CD4-positive, alpha-beta T cell treated with Interleukin-4 for 4 hours (primary cell): ENCODE measurements at places on chromosomes 16 and 17.

DNA sequence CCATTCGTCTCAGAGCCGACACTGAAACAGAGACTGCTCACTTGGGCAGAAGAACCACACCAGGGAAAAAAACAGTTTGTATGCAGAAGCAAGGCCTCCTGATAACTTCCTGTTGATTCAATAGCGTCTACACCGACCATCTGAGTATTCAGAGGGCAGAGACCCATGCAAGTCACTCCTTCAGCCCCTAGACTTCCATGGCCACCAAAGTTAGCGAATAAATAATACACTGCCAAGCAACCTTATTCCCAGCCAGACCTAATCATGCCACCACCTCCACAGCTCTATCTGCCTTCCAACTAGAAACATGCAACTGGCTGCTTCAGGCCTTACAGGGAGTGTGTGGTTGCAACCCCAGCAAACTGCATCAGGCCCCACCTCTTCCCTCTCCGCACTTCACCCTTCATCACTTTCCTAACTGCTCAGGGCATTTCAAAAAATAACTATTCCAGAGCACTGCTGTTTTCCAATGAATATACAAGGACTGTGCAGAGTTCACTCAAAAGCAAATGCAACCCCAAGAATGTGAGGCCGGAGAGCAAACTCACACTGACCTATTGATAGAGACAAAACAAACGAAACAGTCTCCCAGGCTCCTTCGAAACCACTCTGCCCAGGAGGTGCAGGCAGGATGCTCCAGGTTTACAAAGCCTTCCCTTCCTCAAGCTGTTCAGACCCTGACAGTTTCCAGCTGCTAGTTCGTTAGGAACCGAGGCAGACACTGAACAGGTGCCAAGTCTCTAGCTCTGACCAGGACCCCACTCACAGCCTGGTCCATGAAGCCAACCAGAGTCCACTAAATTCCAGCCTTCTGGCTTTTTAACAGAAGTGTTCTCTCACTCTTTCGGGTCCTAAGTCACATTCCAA is 3.6 kb downstream of the USP7 start:
- DNase-seq = peak; percentile 47

DNA sequence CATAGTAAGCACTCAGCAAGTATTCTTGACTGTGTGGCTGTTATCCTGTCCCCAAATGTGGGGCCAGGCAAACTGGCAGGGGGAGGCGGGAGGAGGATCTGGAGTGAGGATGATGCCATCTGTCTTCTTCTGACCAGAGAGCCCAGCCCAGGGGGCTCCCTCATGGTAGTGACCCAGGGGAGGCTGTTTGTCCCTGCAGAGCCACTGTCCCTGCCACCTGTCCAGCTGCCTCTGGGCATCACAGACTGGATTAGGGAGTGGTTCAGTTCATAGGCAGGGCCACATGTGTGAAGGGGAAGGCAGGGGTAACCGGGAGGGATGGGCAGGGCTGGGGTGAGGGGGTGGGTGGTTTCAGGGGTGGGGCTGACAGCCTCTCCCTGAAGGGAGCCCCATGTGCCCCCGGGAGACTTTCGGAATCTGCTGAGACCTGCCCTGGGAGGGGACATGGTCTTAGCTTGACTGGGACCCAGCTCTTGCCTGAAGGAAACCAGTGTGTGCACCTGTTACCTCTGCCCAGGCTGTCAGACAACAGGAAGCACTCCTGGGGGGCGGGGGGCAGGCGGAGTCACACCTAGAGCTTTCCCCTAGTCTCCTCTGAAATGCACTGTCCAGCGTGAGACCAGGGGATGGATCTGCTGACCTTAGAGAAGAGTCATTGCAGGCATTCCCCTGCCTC is 15.2 kb downstream of the ARHGAP23 start:
- no peak for DNase-seq

DNA sequence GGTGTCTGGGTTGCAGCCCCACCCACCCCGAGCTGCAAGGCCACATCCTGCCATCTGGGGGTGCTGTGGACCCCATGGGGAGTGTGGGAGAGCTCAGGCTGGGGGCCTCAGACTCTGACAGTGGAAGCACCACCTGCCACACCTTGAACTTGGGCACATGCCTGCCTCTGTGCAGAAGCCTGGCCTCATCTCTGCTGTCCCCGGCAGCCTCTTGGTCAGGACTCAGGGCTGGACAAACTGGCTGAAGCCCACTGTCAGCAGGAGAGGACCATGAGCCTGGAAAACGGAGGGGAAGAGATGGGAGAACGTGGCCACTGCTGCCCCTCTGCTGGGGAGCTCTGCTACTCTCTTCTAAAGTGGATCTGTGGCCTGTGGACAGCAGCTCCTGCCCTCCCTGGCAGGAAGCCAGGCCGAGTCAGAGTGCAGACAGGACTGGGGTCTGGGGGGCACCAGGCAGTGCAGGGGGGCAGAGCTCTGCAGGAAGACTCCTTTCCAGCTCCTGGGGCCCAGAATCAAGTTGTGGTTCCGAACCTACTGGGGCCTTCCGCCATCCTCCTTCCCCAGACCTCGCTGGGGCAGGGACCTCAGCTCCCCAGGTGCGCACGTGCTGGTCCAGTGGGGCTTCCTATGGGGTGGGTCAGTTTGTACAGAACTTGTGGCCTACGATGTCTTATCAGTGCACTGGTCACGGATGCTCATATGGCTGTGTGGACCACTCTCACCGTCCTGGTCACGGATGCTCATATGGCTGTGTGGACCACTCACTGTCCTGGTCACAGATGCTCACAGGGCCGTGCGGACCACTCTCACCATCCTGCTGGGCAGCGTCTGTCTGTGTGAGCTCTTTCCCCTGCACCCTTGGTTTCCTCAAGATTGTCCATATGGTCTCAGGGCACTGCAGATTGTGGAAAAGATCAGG is 207.7 kb downstream of the LAT start:
- no peak for DNase-seq

DNA sequence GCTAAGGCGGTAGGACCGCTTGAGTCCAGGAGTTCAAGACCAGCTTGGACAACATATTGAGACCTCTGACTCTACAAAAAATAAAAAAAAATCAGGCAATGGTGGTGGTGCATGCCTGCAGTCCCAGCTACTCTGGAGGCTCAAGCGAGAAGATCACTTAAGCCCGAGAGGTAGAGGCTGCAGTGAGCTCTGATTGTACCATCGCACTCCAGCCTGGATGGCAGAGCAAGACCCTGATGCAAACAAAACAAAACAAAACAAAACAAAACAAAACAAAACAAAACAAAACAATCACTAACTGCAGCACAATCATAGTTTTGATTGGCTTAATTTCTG is 2.5 kb upstream of the BANP start:
- no peak for DNase-seq

DNA sequence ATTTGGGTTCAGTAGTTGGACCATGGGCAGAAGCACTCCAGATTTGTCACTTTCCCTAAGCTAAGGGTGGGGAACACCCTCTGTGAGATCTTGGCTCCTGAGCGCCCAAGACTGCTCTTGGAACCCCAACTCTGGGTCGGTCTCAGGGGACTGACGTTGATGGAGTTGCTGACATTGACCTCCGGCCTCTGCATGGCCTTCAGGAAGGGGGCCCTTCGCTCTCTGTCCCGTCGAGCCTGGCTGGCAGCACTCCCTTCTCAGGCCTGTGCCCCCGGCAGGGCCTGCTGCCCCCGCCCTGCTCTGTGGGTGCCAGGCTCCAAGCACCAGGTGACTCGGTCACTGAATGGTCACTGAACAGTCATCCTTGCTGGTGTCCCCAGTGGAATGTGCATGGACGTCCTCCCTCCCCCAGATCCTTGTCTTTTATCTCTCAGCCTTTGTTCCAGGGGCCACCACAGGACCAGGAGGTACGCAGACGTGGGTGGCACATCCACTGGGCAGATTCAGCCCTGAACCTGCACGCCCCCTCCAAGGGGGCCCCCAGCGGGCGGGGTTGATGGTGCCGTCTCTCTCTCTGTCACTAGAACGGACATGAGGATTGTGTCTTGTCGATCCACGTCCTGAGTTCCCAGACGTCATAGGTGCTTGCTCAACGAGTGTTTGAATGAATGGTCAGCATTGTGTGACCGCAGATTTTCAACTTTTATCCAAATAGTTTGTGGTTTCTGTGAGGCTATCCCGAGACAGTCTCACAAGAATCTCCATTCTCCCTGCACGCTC is 314.5 kb downstream of the SEC14L1 start:
- no peak for DNase-seq

DNA sequence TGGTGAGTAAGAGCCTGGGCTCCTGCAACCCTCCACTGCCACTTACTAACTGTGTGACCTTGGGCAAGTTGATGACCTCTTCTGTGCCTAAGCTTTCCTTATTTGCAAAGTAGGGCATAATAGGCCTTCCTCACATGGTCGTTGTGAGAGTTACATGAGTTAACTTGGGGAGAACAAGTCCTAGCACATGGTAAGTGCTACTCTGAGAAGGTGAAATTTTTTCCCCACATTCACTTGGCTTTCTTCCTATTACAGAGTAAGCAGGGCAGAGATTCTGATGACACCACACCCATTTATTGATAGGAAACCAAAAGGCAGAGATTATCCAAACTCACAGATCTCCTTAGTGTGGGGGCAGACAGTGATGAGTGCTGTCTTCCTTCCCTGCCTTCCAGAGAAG is 1.6 kb downstream of the KCNH4 start:
- DNase-seq = no peak

GRCh38 chr17:51668155-51668962 is 408.0 kb downstream of the UTP18 start:
- no peak for DNase-seq

DNA sequence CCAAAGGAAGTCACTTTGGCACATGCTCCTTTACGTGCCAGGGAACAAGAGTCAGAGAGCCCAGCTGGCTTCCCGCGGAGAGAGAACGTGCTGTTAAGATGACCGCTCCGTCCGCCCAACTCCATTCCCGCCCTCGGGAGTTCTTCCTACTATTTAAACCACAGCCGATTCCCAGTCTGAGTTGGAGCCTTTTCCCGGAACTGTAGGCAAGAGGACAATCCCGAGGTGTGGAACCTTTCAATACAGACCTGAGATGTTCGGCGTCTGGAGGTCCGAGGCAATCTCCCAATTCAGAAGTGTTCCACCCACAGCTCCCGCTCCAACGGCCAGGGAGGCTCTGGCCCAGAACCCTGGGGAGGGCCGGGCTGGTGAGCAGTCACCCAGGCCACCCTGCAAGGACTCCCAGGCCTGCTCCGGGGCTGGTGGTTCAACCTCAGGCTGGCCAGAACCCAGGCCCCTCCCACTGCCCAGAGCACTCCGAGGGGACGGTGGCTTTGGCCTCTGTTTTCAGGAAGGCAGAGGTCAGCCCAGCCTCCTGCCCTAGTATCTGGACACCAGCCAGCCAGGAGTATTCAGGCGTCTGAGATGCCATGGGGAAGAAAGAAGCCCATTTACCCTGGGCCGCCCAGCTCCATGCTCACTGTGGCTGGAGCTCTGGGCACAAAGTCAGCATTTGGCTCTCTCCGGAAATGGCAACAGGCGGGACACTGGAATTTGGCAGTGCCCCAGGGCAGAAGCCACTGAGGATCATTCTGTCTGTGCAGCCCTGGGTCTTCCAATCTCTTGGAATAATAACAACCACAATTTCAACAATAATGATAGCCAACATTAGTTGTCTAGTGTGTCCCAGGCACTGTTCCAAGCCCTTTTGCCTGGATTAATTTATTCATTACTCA is 21.4 kb downstream of the EMP2 start:
- DNase-seq = no peak

- DNase-seq = no peak
These were observed 2.0 kb upstream of the TOP2A start for GRCh38 chr17:40419559-40420331.

- no peak for DNase-seq
These were observed 74.9 kb upstream of the BCAR1 start for GRCh38 chr16:75326333-75326732.

GRCh38 chr16:60810250-60810649 is 1226.0 kb downstream of the CDH8 start:
- DNase-seq = no peak

DNA sequence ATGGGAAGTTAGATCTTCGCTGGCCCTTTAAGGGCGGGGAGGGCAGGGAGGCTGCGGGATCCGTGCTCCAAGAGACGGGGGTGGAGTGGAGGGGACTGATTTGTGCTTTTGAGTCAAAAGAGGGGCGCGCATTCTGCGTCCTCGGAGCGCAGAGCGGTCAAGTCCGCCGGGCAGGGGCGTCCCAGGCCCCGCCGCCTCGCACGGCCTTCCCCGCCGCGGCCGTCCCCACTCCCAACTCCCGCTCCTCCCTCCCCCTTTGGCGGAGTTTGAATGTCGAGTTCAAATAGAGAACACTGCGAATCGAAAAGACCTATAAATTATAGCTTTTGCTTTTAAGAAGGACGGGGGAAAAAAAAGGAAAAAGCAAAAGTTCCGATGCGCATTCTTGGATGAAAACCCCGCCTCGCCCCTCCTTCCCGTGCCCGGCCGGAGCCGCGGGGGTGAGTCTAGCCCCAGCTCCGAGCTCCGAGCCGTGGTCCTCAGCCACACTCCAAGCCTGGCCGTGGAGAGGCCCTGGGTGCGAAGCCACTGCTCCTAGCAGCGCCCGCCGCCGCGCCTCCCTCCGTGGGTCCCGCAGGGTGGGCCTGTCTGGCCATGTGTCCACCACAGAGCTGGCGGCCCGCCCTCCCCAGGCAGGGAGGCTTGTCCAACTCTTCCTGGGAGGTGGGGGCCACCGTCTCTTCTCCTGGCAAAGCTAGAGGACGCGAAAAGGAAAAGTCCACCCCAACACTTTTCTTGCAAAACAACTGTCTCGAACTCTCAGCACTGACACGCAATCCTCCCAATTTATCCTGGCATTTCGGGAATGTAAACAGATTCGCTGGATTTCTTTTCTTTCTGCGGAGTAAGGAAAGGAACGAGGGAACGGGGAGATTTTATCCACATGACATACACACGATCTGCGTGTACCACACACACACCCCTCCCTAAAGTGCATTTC is 3.6 kb downstream of the CBX8 start:
- no peak for DNase-seq

- DNase-seq = no peak
These were observed 126.1 kb upstream of the PLCG2 start for GRCh38 chr16:81652798-81653505.

- DNase-seq = no peak
These were observed 14.8 kb downstream of the VAC14 start for GRCh38 chr16:70786020-70786755.

DNA sequence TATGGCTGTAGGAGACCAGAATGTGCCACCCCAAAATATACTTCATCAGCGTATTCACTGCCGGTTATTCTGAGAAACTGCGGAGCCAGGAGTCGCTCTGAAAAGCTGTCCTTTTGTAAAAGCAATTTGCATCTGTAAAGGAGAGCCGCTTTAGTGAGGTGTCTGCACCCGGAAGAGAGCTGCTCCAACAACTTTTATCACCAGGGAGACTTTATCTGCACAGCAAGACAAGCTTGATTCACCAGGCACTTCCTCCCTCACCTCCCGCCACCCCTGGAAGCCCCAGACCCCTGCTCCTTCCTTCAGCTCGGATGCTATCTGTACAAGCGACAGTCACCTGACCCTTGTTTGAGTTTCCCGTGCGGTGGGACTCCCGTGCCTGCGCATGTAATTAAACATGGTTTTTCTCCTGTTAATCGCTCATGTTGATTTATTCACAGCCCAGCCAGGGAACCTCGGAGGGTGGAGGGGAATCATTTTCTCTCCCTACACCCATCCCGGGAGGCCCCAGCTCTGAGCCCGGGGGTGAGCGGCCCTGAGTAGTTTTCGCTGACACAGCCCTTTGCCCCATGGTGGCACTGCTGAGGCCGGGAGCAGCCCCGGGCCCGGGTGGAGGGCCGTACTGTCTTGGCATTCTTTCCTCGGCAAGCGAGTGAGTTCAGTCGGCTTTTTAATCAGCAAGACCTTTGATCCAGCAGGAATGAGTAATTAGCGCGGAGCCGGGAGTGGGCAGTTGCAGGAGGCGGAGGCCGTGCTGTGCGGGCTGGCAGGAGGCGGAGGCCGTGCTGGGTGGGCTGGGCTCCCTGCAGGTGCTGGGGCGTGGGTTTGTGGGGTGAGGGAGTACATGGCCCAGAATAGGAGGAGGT is 222.7 kb upstream of the CIBAR2 start:
- DNase-seq = no peak

- DNase-seq = peak; percentile 56
These were observed 20.9 kb upstream of the CLEC18A start for GRCh38 chr16:69930117-69930776.
